ENCODE measurements at places on chromosomes 3 and 15.

DNA sequence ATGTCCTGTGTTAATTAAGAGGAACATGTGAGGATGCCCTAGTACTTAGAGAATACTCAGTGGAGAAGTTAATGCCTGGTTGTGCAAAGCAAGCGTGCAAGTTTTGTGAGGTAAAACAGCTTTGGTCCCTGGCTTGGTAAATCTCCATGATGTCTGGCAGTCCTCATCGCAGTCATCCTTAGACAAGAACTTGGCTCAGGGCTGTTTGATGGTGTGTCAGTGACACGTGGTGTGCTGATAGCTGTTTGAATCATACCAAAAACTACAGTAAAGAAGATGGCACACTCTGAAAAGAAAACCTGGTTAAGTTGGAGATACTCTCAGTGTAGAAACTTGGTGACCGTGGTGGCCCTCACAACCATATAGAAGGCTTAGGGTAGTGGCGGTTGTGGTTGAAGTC is 361.7 kb downstream of the FEZF2 start:
- no peak for DNase-seq

DNA sequence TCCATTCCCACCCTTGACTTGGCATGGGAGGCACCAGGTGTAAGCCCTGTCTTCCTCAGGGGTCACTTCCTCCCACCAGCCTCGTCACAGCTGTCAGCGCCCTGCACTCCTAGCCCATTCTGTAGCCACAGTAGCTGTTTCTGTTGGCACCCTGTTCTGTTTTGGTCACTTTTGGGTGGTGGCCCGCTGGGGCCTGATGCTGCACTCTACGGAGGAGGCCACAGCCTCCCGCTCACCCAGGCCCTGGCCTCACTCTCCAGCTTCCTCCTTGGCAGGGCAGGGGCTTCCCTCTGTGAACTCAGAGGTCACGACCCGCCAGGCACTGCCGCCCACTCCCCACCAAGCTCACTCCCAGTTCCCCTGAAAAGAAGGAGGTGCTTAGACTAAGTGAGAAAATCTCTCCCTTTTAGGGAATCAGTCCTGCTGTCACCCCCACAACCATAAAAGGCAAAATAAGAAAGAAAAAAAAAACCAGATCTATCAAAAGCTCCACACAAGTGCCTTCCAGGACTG is 68.4 kb downstream of the MGLL start:
- no peak for DNase-seq

- no peak for DNase-seq
Measured at GRCh38 chr3:116050311-116050915, 394.9 kb downstream of the LSAMP start.

GRCh38 chr15:82566690-82567089 is 26.4 kb upstream of the RPS17 start:
- no peak for DNase-seq

GRCh38 chr3:21405671-21406667 is 345.0 kb downstream of the ZNF385D start:
- no peak for DNase-seq

- no peak for DNase-seq
Measured at GRCh38 chr15:96331144-96331944, 844 bp downstream of the NR2F2 start.

DNA sequence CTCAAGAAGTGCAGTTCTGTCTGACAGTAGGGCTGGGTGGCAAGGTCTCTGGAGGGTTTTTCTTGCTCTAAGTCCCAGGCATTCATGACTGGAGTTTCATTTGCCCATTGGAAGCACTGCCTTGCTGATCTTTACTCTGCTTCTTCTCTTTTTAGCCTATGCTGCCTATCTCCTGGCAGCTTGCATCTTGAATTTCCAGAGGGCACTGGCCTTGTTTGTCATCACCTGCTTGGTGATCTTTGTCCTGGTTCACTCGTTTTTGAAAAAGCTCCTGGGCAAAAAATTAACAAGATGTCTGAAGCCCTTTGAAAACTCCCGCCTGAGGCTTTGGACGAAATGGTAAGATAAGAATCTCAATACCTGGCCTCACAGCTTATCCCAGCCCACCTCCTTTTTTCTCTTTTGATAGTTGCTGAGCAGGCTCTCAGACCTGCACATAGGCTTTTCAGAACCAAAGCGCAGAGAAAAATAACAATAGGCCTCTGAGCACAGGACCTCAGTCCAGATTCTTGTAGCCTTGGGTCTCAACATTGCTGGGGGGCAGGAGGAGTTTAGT is 10.9 kb downstream of the SLC28A2 start:
- no peak for DNase-seq

DNA sequence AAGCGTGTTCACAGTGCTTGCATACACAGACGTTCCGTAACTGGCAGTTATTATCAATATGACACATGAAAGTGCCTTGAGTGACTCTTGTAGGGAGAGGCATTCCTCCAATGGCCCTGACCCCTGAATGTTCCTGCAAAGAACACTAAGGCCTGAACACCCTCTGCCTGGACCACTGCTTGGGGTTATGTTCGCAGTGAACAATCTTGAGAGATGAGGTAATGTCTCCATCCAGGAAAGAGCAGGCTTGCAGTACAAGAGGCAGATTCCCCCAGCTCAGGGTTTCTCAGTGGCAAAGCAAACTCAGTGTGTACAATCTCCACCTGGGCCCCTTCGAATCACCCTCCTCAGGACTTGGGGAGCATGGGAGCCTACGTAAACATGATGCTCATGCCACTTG is 324.6 kb downstream of the MAGI1 start:
- DNase-seq, result no peak
